ENCODE measurements at places on chromosomes 12 and 14.

DNA sequence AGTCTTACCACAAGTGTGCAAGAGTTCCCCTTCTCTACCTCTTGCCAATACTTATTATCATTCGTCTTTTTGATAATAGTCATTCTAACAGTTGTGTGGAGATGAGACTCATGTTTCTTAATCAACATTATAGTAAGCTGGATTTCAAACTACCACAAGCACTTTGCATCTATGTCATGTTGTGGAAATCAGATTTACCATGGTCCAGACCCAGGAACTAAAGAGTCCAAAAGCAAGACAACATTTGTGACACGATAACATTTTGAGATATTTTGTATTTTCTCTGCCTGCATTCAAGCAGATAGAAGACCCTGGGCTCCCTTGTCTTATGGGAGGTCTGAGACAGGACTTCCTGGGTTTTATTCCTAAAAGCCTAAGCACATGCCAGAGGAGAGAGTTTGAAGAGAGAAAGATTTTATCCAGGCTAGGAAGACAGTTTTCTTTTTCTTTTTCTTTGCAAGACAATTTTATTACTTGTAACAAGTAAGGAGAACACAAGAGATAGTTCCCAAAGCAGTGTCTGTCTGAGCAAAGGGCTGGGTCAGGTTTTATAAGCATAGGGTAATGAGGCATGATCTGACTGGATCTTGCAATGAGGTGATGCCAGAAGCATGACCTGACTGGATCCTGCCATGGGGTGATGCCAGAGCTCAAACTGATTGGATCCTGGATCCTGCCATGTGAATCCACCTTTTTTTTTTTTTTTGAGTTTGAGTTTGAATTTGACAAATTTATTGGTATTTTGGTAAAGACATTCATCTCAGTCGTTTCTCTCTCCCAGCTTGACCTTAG, 180.5 kb upstream of the HMGA2 start:
- no peak for DNase-seq

- DNase-seq, result no peak
Observed at GRCh38 chr12:106769078-106769477, 5.4 kb upstream of the RIC8B start.

DNA sequence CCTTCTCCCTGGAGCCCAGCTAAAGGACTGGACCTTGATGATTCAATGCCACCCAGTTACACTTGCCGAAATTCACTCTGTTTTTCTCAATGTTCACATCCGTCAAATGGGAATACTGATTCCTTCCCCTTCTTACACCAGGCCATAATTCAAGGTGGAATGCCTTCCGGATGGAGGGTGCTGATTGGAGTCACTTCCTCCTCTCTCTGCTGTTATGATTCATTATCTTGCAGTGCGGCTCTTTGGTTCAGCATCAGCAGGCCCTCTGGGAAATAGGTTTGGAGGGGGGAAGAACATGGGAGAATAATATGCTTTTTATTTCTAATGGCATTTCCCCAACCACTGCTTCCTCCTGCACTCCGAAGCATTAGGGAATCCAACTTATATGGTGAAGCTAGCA, 390.6 kb upstream of the TBX3 start:
- DNase-seq, result no peak

DNA sequence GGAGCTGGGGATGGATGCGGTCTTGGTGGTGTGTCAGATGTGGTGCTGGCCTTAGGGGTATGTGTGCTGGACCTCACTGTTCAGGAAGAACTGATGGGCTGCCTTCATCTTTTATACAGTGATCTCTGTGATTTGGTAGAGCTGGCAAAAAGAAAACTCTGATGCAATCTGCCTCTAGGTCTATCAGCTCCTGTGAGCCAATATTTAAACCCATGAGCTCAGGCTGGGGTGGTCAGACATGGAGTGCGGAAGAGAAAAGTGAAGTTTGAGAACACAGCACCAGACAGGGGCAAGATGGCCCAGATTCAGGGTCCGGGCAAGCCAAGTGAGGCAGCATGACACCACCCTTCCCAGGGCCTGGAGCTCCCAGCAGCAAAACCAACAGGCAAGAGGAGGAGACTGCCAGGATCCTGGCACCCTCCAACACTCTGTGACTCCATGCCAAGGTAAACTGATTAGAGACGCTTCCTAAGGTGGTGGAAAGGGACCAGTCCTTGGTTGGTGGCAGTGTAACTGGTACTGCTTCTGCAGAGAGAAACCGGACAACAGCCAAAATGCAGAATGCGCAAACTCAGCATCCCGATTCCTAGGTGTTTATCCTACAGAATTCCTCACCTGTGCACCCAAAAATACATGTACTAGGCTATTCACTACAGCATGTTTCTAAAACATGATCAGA, 82.3 kb downstream of the CHGA start:
- no peak for DNase-seq

DNA sequence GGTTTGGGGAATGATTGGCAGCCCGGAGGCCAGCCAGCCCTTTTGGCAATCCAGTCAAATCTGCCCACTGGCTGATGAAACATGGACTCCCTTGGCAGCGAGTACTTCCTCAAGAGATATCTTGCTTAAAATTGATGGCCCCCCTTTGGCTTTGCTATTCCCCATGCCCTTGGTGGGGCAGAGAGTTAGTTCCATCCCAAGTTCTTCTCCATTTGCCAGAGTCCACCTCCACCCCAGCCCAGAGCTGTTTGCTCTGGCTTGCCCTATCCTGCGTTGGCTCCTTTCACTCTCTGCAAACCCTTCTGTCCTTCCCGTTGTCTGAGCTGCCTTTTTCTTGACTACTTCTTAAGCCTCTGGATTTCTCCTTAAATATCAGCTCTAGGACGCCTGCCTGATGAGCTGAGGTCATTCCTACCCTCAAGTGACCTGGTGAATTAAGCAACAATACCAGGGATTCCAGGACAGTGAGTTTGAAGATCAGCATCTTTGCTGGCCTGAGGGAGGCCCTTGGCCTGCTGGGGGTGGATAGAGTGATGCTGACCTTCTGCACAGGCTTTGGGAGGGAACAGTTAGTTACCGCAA, 212.0 kb downstream of the CACNA1C start:
- no peak for DNase-seq

- DNase-seq, result no peak
Observed at GRCh38 chr12:122872815-122873361, 23.0 kb downstream of the VPS37B start.

- no peak for DNase-seq
Observed at GRCh38 chr12:106078358-106079010, 60.3 kb downstream of the NUAK1 start.
